ENCODE measurements at places on chromosomes 2 and 18.

DNA sequence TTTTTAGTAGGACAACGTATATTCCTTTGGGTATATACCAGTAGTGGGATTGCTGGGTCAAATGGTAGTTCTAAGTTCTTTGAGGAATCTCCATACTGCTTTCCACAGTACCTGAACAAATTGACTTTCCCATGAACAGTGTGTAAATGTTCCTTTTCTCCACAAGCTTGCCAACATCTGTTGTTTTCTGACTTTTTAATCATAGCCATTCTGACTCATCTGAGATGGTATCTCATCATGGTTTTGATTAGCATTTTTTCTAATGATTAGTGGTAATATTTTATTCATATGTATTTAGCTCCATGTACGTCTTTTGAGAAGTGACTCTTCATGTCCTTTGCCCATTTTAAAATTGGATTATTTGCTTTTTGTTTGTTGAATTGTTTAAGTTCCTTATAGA lies 58.4 kb upstream of the CERS6 start:
- no peak for DNase-seq

GRCh38 chr2:102117472-102117858 lies 25.1 kb upstream of the IL1R1 start:
- no peak for DNase-seq

DNA sequence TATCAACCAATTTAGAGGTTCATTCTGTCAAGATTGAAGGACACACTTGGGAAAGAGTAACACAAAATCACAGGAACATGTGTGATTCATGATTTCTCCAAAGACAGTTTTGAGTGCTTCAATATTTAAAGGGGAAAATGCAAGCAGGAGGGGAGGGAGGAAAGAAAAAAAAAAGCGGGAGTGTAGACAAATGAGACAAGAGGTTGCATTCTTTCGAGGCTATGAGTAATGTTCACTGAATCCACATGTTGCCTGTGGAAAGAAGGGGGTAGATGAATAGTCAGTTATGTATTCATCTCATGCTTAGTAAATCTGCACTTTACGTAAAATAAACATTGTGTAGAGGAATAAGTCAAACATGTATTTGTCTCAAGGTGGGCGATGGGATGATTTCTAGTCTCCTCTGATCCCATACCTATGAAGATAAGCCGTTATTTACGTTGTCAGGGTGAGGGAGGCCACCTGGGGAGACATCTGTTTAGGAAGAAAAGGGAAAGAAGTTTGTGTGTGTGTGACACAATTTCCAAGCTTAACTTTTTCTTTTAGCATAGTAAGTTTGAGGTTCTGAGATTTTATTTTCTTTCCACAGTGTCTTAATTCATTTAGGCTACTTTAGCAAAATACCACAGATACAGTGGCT lies 211.0 kb upstream of the ZC3H15 start:
- no peak for DNase-seq

DNA sequence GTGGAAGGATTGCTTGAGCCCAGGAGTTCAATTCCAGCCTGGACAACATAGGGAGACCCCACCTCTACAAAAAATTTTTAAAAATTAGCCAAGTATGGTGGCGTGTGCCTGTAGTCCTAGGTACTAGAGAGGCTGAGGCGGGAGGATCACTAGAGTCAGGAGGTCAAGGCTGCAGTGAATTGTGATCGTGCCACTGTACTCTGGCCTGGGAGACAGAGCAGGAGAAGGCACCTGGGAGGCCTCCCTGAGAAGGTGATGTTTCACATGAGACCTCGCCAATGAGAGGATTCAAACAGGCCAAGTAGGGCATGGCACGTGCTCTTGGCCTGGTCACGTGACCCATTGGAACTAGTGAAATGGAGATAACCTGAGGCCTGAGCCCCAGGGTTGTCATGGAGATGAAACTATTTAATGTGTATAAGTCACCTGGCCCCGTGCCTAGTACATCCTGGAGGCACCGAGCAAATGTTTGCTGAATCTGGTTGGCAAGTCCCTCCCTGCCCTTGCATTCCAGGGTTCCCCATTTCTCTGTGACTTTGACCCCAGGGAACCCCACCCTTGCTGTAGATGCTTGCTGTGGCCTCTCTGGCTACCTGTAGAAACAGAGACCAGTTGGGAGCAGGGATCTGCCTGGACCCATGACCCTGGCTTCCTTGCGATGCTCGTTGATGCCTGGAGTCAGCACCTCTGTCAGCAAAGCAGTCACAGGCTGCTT lies 26.1 kb upstream of the ROCK2 start:
- DNase-seq: no peak

GRCh38 chr2:65357095-65357958 lies 75.1 kb downstream of the SPRED2 start:
- no peak for DNase-seq

DNA sequence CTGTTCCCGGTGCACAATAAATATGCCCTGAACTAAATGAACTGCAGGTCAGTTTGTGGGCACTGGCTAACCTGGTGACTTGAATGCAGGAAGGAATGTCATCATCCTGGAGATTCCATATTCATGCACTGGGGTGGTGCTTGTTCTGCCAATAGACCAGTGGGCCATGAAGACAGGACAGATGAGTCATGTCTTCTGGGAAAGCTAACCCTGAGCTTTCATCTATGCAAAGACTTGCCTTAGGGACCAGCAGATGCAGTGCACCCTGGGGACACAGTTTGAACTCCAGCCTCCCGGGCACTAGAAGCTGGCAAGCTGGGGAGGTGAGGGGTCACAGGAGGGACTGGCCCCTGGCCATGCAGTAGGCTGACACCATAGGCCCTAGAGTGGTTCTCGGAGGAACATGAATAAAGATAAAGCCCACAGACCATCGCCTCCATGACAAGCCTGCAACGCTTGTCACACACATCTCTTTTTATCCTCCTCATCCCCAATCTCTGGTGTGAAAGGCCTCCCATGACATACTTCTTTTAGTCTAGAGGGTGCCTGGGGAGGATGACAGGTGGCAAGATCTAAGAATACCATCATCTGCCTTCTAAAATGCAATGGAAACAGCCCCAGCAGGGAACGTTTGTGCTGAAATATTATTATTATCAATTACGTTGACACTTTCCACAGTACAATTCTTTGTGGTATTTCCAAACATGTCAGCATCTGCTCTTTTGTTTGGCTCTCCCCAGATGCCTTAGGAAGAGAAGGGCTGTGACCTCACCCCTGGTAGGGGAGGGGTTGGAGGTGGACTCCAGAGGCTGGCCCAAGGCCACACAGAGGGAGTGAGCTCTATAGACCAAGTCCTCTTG lies 267.4 kb upstream of the RAB6C start:
- no peak for DNase-seq

Data from GM12864 (cell line).